Fibroblast of skin of left biceps (primary cell): ENCODE measurements at places on chromosomes 5 and 9.

GRCh38 chr9:109476642-109477257 lies 21.4 kb downstream of the PTPN3 start:
- DNase-seq, result no peak

GRCh38 chr5:146081556-146081955 lies 23.8 kb downstream of the PLAC8L1 start:
- DNase-seq, result peak; percentile 12

DNA sequence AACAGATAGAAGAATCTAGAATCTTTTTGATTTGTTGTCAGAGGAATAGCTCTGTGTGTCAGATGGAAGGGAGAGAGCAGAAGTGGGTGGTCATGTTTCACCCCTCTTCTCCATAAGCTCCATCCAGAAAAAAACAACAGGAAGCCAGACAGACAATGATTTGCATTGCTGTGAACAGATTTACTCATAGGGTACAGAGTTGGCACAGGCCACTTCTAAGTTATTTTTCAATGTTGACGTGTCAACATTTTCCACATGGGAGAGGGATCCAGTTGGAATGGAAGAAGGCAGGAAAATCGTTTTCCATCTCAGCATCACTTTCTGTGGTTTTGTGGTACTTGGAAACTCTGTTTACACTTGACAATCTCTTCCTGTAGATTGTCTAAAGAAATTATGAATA lies 86.7 kb downstream of the INSYN2B start:
- no peak for DNase-seq

- DNase-seq, result no peak
Observed at GRCh38 chr9:105055917-105056316, 128.0 kb upstream of the ABCA1 start.

- no peak for DNase-seq
Observed at GRCh38 chr5:66793049-66793448, 196.9 kb downstream of the MAST4 start.
